Karpas-422 (cell line): ENCODE measurements at places on chromosomes 3 and 15. TPM values are rescaled to one million over a fixed set of nuclear protein-coding genes. Genes with fewer than 3 reads are reported as not detected.
A peak's percentile ranks its signal among the peaks of the same experiment; 100 is the strongest.

DNA sequence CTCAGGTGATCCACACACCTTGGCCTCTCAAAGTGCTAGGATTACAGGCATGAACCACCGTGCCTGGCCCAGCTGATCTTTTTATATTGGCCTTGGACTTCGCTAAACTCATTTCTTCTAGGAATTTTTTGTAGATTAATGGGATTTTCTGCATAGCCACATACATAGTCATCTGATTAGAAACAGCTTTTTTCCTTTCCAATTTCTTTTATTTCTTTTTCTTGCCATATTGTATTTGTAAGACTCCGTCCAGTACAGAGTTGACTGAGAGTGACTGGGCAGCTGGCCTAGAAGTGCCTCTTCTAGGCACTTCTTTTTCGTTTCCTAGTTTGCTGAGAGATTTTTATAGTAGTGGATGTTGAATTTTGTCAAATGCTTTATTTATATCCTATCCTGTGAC lies 37.4 kb downstream of the ARIH1 start:
- DNase-seq: no peak

DNA sequence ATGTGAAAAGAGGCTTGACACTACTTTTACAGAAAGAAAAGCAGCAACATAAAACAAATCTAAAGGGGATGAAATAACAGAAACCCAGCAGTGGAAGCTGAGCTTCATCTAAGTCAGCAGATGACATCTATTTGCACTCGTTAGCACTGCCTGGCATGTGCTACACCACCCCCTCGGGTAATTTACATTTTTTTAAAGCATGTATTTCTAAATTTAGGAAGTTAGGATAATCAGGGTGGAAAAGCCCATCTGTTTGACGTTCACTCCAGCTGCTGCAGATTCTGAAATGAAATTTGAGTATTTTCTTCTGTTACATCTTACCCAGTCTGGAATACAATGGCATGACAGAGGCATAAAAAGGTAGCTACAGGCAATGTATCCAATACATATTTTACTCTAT lies 20.7 kb downstream of the IGSF11 start:
- DNase-seq: no peak

GRCh38 chr15:33215941-33216872 lies 21.7 kb upstream of the FMN1 start:
- DNase-seq: peak; percentile 70

DNA sequence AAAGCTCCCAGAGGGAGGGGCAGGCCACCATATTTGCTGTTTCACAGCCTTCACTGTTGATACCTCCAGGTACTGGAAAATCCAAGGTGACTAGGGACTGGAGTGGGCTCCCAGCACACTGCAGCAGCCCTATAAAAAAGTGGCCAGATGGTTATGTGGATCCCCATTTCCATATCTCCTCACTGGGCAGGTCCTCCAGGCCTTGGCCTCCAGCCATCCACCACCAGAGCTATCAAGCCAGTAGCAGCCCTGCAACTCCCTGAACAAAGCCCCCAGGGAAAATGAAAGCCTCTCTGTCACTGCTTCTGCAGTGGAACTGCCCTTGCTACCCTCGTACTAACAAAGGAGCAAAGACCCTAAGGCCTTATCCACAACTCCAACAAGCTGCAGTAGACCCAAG lies 58.4 kb downstream of the ILDR1 start:
- no peak for DNase-seq

DNA sequence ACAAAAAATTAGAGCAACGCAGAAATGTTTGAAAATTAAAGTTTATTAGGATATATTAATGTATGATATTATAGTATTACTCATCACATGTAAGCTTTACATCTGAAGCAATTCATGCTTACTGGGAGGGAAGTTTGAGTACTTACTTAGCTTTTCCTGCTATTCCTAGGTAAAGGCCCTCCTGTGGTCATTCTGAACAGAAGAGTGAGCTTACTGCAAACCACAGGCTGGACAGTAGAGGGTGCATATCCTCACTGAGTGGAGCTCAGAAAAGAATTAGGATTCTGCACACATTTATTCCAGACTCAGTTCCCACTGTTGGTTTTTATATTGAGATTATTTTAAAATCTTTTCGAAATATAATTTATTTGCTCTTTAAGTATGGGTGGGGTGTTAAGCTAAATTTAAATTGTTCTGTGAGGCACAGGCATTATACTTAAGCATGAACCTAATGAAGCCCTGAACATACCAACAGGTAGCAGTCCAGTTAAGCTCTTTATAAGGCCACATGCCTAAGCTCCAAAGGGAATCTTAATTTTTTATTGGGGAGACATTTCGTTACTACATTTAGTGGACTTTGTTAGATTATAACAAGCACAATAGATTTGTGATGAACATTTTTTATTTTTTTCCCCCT lies 10.2 kb downstream of the MRPS22 start:
- peak; percentile 61 for DNase-seq

DNA sequence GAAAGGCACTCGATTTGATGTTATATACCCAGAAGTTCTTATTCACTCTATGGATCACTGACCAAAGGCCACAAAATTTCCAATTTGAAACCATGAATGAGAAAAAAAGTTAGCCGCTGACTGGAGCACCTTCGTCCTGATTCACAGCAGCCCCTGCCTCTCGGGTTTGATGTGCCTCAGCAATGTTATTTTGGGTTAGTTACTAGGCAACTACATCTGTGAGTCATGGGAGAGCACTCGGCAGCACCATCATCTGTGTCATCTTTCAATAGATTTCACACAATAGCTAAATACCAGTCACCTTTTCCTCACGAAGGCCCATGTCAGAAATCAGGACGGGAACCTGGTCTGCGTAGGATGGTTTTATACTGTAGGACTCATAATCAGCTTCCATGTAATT lies 269.2 kb downstream of the ZBBX start:
- DNase-seq: no peak

DNA sequence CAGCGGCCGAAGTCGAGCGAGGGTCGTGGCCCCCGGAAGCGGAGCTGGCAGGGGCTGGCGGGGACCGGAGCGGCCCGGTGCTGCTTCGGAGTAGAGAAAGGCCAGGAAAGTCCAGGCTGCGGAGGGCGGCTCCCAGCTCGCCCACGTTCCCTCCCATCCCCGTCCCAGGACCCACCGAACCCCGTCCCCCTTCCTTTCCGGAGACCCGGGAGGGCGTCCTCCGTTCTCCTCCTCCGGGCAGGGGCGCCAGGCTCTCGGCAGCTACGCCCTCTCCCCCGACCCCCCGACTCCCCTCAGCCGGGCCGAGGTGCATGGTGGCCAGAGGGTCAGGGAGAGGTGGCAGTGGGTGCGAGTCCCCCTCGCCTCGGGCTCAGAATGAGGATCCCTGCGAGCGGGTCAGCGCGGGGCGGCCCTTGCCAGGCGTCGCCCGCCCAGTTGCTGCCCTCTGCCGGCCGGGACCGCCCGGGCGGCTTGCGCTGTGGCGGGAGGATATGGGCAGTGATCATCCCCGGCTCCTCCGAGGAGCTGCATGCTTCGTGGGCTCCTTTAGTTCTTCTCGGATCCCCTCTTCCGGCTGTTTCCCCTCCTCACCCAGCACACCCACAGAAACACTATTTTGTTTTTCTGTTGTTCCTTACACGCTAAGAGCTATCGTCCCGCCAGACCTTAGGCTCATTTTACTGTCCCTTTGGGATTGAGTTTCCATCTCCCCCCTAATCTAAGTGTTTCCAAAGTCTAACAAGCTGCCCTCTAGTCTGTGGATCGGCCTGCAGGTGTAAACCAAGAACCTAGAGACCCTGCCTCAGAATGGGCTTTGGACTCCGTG lies 744 bp upstream of the ALDH1A2 start:
- DNase-seq: no peak

- DNase-seq: no peak
Measured at GRCh38 chr3:127808197-127808596, 14.1 kb downstream of the MGLL start.

- no peak for DNase-seq
Measured at GRCh38 chr3:46221938-46222337, 13.8 kb upstream of the CCR1 start.

DNA sequence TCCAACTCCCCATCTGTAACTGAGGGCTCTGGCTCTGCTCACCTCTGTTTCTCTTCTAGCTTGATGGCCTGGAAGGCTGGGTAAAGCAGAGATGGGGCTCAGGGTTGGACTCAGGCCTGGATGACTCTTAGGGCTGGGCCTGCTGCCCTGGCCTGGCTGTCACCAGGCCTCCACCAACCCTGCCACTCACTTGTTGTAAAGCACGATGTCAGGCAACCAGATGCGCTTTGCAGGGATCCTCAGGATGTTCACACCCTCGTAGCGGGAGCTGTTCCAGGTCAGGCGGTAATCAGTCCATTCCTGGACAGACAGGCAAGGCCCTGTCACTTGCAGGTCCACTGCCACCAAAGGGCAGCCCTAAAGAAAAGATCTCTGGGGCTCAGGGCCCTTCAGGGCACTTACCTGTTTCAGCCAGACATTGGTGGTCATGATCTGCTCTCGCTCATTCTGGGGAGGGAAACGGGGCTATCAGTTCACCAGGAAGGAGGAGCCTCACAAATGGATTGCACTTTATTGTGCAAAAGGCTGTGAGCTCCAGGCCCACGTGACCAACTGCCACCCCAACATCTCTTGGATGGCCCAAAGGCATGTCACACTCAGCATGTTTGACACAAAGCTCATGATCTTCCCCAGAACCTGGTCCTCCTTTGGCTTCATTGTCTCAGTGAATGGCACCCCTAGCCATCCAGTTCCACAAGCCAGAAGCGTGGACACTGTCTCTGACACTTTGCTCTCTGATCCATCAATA lies 9.9 kb downstream of the CHRNB4 start:
- DNase-seq: no peak

DNA sequence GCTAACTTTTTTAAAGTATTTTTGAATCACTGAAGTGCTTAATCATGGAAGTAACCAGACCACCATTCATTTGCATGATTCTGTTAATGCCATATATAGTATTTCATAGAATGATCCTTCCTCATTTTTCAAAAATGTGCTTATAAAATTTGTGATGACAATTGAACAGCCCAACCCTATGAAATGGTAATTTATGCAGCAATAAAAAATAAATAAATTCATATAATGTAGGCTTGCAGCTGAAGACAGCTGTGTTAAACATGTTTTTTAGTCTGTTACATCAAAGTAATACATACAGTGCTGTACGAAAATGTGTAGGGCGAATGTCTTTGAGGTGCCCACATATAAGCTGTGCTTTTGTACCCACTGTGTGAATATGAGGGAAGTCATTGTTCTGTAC lies 131.7 kb downstream of the FILIP1L start:
- DNase-seq: no peak

DNA sequence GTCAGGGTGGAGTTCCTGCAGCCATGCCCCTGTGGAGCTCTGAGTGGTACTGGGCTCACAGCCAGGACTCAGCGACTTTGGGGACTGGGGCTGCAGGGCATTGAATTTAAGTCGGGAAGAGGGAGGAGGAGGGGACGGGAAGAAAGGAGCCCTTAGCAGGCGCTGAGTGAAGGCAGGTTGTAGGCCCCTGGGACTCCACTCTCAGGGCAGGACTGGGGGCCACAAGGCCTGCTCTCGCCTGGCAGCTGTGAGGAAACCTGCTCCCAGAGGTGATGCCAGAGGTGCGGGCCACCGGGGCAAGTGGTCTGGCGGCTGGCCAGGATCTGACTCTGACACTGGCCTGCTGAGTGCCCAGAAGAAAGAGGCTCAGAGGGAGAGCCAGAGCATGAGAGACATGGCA lies 73.5 kb downstream of the EPHB3 start:
- no peak for DNase-seq

- DNase-seq: no peak
Measured at GRCh38 chr3:180420804-180421203, 181.2 kb upstream of the TTC14 start.

DNA sequence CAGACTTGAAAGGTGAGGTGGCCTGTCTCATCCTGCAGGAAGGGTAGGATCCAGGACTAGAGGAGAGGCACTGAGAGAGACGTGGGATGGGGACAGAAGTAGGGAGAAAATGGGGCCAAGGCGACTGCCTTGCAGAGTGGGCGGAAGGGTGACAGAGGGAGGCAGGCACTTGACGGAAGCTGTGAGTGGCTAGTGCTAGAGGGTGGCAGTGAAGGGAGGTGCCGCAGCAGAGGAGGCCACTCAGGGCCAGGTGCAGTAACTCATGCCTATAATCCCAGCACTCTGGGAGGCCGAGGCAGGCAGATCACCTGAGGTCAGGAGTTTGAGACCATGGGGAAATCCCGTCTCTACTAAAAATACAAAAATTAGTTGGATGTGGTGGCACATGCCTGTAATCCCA lies 7.3 kb downstream of the CCDC33 start:
- no peak for DNase-seq

DNA sequence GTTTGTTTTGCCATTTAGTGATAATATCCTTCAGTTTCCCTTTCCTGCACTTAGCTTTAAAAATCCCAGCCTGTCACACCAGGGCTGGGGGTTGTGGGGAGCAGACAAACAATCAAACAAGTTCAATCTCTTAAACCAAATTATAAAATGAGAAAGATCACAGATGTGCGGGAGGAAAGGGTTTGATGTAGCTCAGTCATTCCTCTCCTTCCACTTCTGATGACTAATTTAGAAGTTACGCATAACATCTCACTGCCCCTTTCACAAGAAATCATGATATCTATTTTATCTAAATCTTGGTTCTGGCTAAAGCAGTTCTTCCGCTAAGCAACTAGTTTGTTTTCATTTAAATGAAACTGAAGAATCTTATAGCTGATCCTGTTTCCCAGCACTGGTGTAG lies 34.1 kb upstream of the ATG7 start:
- no peak for DNase-seq

DNA sequence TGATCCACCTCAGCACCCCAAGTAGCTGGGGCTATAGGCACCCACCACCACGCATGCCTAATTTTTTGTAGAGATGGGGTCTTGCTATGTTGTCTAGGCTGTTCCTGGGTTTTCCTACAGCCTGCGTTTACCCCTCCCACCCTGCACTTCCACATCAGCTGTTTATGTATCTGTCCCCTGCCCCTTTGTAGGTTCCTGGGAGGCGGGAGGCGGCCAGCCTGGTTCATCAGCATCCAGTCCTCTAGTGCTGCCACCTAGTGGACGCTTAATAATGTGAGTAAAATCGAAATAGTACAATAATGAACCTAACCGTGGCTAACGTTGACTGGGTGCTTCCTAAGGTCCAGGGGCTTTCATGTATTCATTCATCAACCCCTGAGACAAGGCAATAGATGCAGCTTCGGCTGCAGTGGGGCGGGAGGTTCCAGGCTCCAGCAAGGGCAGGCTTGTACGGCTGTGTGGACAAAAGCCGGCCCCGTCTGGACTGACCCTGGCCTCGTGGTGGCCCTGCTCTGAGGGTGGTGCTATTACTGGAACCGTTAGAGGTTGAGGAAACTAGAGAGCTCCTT lies 1.2 kb upstream of the LCTL start:
- DNase-seq: peak; percentile 85

- no peak for DNase-seq
Measured at GRCh38 chr3:24684506-24685023, 189.9 kb upstream of the THRB start.

DNA sequence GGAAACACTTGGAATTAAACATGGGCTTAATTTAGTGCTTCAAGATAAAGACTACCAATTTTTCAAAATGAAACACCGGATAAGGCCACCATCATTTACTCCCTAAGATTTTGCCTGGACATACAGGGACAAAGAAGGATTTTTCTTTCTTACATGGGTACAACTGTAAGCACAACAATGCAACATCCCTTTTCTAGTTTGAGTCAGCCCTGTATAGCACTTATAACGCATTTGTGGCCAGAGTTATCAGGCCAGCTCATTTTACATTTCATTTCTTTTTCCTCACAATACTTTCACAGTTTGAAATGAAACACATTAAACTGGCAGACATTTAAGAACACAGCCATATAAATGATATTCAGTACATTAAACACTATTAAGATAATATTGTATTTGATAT lies 9.8 kb upstream of the SUCNR1 start:
- DNase-seq: no peak

Gene TRAT1
- not detected in 2 replicates for total RNA-seq

Gene ZNF502
- total RNA-seq: not detected in 2 replicates

Gene PPP2R3A
- not detected in 2 replicates for total RNA-seq

Gene TGM5
- not detected in 2 replicates for total RNA-seq

Gene MESP2
- not detected in 2 replicates for total RNA-seq

Gene CDAN1
- 23.8 and 35.9 TPM in 2 replicates for total RNA-seq
